SW480 (cell line): ENCODE measurements at places on chromosomes 12 and 14.

DNA sequence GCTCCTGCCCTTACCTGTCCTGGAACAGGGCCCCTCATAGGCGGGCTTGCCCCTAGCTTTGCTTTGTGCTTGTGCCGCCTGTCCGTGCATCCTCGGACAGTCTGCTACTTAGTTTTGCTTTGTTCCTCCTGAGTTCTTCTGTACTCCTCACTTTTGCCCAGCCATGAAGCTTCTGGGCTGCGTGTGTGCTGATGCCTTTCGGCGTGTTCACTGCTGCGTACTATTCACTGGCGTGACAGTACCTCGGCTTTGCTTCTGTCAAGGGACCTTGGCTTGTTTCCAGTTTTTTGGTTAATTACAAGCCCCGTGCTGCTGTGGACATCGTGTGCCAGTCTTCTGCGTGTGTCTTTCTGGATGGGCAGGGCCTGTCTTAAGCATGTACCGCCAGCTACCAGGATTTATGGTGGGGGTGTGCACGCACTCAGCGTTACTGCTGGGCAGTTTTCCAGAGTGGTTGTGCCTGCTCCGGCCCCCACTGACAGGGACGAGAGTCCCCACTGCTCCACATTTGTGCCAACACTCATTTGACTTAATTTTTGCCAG is 2.5 kb downstream of the PACS2 start:
- no peak for DNase-seq

DNA sequence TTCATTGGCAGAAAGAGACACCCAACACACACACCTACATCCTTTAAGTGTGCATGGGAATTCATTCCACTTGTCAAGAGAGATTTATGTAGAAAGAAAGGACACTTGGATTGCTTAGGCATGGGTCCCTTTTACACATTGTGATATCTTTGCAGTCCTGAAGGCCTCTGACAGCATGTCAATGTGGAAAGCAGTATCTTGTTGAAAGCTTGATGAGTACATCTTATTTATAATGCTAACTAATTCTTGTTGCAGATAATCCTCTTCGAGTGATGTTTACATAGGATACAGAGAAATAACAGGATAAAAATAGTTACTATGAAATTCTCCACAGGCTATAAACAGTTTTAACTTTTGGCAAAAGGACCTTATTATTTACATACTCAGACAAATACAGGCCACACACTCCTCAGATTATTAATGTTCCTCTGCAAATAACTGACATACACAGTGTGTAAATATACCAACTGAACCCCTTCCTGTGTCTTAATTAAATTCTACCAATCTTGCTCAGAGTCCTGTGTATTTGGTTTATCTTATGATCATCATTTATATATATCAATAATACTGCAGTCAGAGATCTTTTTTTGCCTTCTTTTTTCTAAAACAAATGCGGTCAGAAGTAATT is 111.8 kb upstream of the DIO2 start:
- DNase-seq, result no peak

GRCh38 chr14:75295491-75296345 is 17.1 kb downstream of the FOS start:
- peak; percentile 78 for DNase-seq

DNA sequence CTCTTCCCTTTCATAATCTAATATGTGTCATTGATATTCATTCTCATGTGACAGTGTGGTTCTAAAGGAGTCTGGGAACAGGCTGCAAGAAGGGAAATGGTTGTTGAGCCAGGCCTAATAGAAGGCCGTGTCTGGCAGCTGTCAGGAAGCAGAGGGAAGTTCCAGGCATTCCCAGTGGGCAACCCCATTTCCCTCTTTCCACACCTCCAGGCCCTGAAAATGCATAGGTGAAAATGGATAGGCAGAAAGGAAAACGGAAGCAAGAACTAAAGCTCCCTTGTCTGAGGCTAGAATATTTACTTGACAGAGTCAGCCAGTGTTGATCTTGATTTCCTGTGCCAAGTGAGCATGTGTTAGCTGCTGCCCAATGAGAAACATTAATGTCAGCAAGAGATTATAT is 97.7 kb downstream of the PPM1A start:
- no peak for DNase-seq

DNA sequence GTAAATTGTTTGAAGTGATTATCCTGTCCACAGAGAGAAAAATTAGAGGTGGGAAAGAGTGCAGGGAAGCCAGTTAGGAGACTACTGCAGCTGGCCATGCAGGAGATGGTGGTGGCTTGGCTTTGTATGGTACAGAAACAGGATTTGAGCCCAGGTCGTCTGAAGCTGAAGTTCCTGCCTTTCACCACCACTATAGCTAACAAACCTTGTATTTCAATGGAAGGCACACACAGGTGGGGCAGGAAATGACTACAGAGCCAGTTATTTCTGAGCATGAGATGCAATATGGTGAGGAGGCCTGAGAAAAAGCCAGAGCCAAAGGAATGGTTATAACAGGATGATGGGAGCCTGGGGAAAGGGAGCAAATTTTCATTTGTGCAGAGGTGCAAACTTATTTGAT is 103.9 kb downstream of the BTG1 start:
- peak; percentile 60 for DNase-seq

DNA sequence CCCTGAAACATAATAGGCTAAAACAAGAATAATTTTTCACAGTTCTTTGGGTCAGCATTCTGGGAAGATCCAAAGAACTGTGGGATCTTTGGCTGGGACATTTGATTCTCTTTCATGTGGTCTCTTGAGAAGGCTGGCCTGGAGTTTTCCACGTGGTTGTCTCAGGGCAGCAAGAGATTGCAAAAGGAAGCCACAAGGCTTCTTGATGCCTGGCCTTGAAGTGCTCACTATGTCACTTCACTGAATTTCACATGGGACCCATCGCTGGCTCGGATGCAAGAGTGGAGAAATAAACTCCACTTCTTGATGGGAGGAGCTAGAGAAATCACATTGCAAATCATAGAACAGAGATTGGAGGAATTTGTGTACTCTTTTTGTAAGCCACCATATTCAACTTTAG is 343.4 kb downstream of the MED13L start:
- DNase-seq, result no peak

- DNase-seq, result no peak
These were observed 111.7 kb downstream of the TBX5 start for GRCh38 chr12:114294303-114294685.

DNA sequence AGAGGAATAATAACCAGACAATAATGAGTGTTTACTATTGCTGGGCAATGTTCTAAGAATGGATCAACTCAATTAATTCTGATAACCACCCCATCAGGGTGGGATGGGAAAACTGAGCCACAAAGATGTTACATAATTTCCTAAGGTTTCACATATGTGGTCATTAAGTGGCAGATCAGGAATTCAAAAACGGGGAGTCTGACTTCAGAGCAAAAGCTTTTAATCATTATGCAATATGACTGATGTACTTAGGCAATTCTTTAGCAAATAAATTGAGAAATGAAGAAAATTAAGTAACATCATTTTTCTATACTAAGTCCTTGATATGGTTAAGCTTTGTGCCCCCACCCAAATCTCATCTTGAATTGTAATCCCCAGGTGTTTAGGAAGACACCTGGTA is 53.4 kb downstream of the PLCZ1 start:
- DNase-seq, result no peak

GRCh38 chr12:121089031-121089812 is 43.5 kb upstream of the P2RX7 start:
- DNase-seq, result no peak

- DNase-seq, result no peak
These were observed 45.7 kb downstream of the UTP20 start for GRCh38 chr12:101325590-101325989.

- peak; percentile 72 for DNase-seq
These were observed 1.1 kb downstream of the JAG2 start for GRCh38 chr14:105167303-105168092.

GRCh38 chr12:127115468-127116035 is 1151.4 kb upstream of the TMEM132C start:
- no peak for DNase-seq

DNA sequence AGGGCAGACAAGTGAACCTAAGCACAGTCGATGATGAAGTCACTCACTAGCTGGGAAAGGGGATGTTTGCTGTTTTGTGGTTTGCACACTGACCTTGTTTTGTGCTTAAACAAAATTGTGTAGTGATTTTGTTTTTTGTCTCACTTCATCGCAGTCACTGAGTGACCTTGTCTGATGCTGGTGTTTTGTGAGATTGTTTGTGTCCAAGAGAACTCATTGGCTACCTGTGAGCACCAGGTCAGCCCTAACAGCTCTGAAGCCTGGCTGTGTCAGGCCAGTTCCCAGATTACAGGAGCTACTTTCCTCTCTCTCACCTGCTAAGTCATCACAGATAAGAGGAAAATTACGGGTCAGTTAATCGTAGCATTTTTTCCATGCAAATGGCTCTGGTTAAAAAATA is 3.9 kb upstream of the ESYT1 start:
- no peak for DNase-seq

DNA sequence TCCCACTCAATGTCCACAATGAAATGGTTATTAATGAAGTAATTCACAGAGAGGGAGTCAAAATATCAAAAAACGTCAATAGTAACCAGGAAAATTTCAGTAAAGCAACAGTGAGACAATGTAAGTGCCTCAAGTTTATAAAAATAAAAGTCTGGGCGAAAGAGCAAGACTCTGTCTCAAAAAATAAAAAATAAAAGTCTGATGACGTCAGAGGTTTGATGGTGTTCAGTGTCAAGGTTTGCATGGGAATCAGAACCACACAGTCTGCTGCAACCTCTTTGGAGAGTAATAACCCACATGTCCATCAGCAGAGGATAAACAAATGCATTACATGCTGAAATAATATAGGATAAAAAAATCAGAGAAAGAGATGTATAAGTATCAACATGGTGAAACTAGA is 152.4 kb downstream of the ASCL1 start:
- no peak for DNase-seq

- DNase-seq, result peak; percentile 76
These were observed 15.7 kb downstream of the CLIP1 start for GRCh38 chr12:122406701-122407164.

- peak; percentile 31 for DNase-seq
These were observed 3.4 kb downstream of the CYP46A1 start for GRCh38 chr14:99687284-99688209.

GRCh38 chr12:103249607-103250006 is 246.2 kb downstream of the C12orf42 start:
- no peak for DNase-seq
